ENCODE measurements at places on chromosomes 12 and 14. TPM values are rescaled to one million over a fixed set of nuclear protein-coding genes. Genes with fewer than 3 reads are reported as not detected.

Gene PRR4
- 3.2 TPM for total RNA-seq

Gene RGS6
- total RNA-seq = not detected

Gene TAS2R7
- total RNA-seq = not detected

Gene JKAMP
- 16.0 TPM for total RNA-seq
